ENCODE measurements at places on chromosomes 2 and 18.
A peak's percentile ranks its signal among the peaks of the same experiment; 100 is the strongest.

GRCh38 chr2:71129902-71130151 lies 202 bp downstream of the MCEE start:
- DNase-seq, result no peak

- DNase-seq, result peak; percentile 79
Observed at GRCh38 chr2:65349863-65350262, 82.5 kb downstream of the SPRED2 start.

- no peak for DNase-seq
Observed at GRCh38 chr18:37280701-37281393, 284.8 kb downstream of the CELF4 start.

GRCh38 chr18:49892148-49892924 lies 79.0 kb upstream of the ACAA2 start:
- peak; percentile 34 for DNase-seq

DNA sequence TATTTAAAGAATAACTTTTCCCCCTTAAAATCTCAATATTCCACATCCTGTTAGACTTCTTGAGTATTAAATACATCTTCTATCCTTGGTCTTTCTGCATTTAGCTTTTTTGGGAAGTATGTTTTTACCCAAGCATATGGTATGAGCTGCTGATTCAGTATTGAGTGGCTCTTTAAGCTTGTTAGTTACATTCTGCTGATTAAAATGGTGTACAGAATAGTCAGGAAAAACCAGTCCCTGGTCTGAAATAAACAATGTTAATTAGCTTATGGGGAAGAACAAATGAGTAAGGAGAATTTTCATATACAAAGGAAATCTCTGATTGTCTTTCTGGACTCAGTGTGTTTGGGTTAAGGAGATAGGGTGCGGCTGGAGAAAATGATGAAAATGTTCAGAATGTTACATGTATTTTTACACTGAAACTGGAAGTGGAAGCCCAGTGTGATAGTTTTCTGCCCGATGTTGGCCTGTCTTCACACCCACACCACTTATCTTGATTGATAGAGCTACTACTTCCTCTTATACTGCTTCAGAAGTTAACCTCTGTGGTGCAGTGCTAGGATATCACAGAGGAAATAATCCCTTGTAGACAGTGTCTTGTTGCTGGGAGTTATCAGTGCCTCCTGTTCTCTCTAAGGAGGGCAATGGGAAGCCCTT lies 84.0 kb downstream of the MSH2 start:
- no peak for DNase-seq

- peak; percentile 81 for DNase-seq
Observed at GRCh38 chr2:240986787-240987411, 11.5 kb upstream of the SNED1 start.

GRCh38 chr2:84646514-84646913 lies 130.2 kb downstream of the DNAH6 start:
- no peak for DNase-seq

DNA sequence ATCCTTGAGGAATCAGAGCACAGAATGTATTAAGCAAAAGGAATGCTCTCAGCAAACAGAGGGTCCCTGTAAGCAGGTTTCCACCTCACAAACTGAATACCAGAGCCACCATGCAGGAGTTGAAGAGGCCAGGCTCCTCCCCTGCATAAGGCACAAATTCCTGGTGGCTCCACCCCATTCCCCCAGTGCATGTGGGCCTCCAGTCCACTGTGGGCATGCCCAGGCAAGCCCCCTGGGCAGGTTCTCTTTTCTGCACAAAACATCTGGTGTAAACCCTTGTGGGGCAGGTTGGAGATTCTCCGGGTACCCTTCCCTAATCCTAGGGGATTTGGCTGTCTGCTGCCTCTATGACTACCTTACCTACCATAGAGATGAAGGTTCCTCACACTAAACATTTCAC lies 166.5 kb downstream of the PTPRM start:
- no peak for DNase-seq

DNA sequence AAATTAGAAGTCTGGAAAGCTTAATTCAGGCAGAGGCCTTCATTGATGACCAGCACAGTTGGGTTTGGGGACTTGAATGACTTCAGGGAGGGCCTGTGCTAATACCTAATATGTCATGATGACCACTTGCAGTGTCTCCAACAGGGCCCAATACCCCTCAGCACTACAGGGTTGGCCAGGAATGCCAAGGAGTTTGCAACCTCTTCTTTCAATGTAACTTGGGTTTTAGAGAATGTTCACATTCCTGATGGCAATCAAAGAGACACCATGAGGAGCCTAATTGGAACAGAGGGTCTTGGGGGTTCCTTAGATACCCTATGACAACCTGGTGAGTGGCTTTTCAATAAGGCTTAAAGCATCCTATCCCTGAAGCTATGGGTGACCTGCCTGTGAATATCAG lies 52.4 kb upstream of the ST8SIA3 start:
- no peak for DNase-seq

DNA sequence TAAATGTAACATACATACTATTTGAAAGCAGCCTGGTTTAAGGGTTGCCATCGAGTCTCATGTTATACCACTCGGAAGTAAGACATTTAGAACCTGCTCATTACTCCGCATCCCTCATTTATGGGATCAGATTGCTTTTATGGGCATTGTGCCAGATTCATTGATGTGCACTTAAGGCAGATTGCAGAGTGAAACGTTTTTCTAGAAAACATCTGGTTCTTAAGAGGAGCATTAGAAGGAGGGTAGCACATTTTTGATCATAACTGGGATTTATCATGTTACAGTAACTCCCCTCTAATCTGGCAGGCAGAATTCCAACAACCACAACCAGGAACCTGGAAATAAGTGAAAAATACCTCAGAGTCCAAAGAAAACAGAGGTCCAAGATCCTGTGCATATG lies 74.2 kb upstream of the GALNT3 start:
- DNase-seq, result peak; percentile 25

- no peak for DNase-seq
Observed at GRCh38 chr2:180000434-180000833, 6.7 kb downstream of the CWC22 start.

- DNase-seq, result no peak
Observed at GRCh38 chr2:230924092-230924469, 961 bp downstream of the GPR55 start.

DNA sequence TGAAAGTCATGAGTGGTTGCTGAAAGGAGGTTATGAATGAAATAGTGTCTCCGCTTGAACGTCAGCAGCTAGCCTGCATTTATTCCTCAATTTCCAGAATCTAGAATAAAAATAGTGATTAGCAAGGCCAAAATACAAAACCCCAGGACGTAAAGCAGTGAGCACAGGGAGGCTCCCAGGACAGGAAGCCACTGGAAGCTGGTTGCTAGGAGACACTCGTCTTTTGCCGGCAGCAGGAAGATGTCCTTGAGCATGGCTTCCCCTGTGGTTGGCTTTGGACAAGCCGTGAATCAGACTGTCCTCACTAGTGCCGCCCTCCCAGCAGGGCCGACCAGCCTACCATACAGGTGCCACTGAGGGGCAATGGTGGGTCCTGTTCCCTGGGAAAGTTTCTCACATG lies 374.4 kb downstream of the MTX2 start:
- peak; percentile 79 for DNase-seq

- peak; percentile 82 for DNase-seq
Observed at GRCh38 chr18:44458777-44459176, 221.9 kb upstream of the SETBP1 start.

DNA sequence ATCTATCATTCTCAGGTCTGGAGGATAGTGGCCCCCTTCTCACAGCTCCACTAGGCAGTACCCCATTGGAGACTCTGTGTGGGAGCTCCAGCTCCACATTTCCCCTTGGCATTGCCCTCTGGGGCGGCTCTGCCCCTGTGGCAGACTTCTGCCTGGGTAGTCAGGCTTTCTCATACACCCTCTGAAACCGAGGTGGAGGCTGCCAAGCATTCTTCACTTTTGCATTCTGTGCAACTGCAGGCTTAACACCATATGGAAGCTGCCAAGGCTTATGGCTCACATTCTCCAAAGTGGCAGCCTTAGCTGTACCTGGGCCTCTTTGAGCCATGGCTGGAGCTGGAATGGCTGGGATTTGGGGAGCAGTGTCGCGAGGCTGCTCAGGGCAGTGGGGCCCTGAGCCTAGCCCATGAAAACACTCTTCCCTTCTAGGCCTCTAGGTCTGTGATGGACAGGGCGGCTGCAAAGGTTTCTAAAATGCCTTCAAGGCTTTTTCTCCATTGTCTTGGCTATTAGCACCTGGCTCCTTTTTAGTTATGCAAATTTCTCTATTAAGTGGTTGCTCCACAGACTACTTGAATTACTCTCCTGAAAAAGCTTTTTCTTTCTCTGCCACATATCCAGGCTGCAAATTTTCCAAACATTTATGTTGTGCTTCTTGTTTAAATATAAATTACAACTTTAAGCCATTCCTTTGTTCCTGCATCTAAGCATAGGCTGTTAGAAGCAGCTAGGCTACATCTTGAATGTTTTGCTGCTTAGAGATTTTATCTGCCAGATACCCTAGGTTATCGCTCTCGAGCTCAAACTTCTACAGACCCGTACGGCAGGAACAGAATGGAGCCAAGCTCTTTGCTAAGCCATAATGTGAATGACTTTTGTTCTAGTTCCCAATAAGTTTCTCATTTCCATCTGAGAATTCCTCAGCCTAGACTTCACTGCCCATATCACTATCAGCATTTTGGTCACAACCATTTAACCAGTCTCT lies 206.5 kb downstream of the CPS1 start:
- no peak for DNase-seq

GRCh38 chr2:231124838-231125568 lies at the start of gene HTR2B:
TSS of gene HTR2B (minus strand) at chr2:231125042. CDS start at chr2:231123764, 1,278 bp downstream.
- no peak for DNase-seq

- no peak for DNase-seq
Observed at GRCh38 chr2:65097844-65098243, 32.1 kb downstream of the RAB1A start.

DNA sequence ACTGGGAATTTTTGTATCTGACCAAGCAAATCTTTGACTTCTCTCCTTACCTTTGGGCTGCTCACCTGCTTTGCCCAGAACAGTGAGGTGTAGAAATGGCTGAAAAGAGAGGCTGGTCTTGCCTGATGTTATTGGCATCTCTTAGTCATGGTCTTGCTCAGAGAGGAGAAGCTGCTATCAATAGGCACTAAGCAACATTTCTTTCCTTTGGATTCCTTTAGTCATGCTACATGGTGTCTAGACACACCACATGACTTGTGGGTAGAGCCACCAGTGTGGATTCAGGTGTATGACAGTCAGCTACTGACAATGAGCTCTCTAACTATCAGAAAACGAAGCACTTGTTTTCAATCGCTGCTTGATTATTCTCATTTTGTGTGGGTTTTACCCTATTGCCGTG lies 341.3 kb upstream of the DCC start:
- no peak for DNase-seq

- DNase-seq, result no peak
Observed at GRCh38 chr18:45749918-45750689, 26.1 kb downstream of the SLC14A1 start.

GRCh38 chr2:69149631-69150215 lies 136.7 kb downstream of the ANTXR1 start:
- peak; percentile 67 for DNase-seq

DNA sequence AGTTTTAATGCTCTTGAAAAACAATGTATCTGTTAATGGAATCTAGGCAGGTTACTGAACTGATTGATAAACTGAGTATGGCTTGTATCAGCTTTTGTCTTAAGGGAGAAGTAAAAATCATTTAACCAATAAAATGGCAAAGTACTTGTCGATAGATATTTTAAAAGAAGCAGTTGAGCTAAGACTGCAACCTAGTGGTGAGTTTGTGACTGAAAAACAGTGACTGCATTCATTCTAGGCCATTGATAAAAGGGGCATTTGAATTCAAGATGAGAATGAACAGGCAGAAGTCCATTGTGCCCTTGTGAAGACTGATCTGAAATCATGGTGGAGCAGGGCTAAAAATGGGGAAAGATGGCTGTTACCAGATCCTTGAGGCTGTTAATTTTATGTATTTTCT lies 59.4 kb upstream of the MSTN start:
- no peak for DNase-seq

DNA sequence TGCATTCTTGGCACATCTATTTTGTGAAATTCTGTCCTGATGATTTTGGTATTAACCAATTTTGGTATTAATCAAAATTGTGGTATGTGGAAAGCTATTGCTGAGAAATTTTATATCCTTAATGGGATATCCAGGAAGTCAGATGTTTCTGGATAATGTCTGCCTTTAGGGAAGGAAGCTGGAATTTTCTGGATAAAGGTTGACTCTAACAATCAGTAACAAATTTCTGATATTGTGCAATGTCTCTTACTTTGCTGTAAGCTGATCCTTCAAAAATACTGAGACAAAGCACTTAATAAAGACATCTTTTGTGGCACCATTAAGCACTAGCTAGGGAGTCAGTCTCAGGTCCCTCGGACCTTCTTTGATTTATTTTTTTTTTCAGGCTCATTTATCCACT lies 100.8 kb upstream of the UGP2 start:
- peak; percentile 49 for DNase-seq

DNA sequence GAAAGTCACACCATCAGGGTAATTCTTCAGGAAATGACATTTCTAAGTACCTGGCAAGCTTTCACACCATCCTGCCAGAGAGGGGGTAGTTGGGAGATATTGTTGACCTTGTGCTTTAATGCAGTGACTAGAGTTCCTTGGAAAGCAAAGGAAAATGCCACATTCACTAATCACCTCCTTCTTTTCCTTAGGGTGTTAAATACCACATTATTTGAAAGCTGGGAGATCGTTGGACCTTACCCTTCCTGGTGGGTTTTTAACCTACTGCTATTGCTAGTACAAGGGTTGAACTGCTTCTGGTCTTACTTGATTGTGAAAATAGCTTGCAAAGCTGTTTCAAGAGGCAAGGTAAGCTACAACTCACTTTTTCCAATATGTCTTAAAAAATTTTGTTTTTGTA lies 37.0 kb upstream of the NOSTRIN start:
- DNase-seq, result no peak

- DNase-seq, result no peak
Observed at GRCh38 chr2:176175709-176176607, 12.5 kb upstream of the HOXD1 start.

DNA sequence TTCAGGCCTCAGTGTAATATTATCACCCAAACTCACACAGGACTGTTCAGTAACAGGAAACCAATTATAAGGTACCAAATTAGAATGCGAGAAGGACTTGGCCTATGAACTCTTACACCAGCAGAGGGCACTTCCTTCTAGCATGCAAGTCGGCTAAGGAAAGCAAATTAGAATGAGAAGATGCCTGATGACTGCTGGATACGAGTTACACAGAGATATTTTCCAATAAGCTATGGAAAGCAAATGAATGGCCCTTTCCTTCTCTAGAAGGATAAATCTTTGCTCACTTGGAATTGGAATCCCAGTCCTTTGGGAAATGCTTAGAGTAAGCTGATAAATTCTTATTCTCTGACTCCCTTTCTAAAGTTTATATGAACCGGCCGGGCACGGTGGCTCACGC lies 109.8 kb downstream of the AP1S3 start:
- peak; percentile 68 for DNase-seq

- DNase-seq, result peak; percentile 1
Observed at GRCh38 chr2:161576421-161576820, 47.8 kb upstream of the SLC4A10 start.

DNA sequence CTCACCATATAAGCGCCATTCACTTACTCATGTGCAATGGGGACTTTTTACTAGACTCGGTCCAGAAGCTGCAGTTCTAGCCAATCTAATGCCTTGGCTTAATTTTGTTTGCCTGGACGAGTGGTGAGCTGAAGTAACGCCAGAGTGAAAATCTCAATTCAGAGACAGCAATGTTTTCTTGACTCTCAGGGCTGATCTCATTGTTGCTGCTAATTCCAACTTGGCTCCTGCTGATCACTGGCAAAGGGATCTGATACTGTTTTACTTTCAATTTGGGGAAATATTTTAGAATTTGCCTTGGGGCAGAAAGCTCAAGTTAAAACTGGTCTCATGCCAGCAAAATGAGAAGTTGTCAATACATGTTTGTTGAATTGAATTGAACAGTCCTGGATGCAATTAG lies 906.6 kb upstream of the CDH2 start:
- no peak for DNase-seq

- peak; percentile 77 for DNase-seq
Observed at GRCh38 chr2:99867770-99868169, 274.6 kb downstream of the AFF3 start.

Data from fibroblast of skin of right biceps (primary cell).